ENCODE measurements at places on chromosomes 7 and 10.

GRCh38 chr10:67506083-67506756, 189.8 kb downstream of the CTNNA3 start:
- no peak for DNase-seq

DNA sequence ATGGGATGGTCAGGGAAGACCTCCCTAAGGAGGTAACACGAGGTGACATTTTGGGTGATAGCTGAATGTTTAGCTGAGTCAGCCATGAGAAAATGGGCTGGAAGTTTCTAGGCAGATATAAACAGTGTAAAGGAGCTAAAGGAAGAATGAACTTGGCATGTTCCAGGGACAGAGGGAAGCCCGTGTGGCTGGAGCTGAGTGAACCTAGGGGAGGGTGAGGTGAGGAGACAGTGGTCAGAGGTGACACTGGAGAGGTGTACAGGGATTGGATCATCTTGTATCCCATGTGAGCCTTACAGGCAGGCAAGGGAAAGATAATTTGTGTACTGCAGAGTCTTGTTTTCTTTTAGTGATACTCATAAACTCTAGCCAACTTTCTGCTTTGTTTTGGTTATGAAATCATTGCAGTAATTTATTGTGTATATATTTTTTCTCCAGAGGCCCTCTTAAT, 1.8 kb downstream of the STARD3NL start:
- DNase-seq, result no peak

- no peak for DNase-seq
These were observed 294.2 kb downstream of the IPMK start for GRCh38 chr10:57973451-57973850.

GRCh38 chr10:84098667-84099066, 40.6 kb upstream of the GHITM start:
- DNase-seq, result no peak

- no peak for DNase-seq
These were observed 52.9 kb downstream of the CLEC2L start for GRCh38 chr7:139576179-139576973.

Data from AG08396 (cell line).